WTC11 (cell line): ENCODE measurements at places on chromosomes 16 and 17.

GRCh38 chr16:56793492-56793891 is 63.6 kb downstream of the NUP93 start:
- no peak overlapping the region for H3K27ac ChIP-seq
- no peak overlapping the region for H3K4me3 ChIP-seq
- H3K27me3 ChIP-seq, result no peaks in the 10 kb centered on the region
- DNase-seq, result no peak

GRCh38 chr17:10631048-10631700 is 25.9 kb downstream of the MYH3 start:
- no peaks in the 10 kb centered on the region for H3K27me3 ChIP-seq
- peaks cover 2% of the 10 kb centered on the region; the same call in 1 of the 2 replicates for H3K36me3 ChIP-seq
- peak; percentile 69 for DNase-seq
- 0 out of 2 replicates have a peak, but pooled peaks cover 3% of the 10 kb centered on the region for H3K4me1 ChIP-seq
- H3K27ac ChIP-seq, result no peak overlapping the region

DNA sequence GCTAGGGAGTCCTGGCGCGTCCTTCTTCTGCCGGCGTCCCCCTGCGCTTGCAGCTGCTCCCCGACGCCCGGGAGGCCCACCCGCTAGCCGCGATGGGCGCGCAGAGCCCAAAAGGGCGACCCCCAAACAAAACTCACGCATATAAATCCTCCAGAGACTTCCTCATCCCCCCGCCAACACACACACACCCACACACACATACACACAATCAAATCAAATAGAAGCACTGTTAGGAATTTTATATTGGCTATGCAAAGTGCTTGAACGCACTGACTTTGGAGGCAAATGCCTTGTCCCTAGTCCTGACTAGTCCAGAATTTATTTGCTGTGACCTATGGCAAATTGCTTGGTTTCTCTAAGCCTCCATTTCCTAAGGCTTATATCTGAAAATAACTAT is 23.8 kb upstream of the CRYM start:
- H3K4me1 ChIP-seq, result peaks cover 31% of the 10 kb centered on the region
- H3K27ac ChIP-seq, result no peak overlapping the region
- peak overlapping the region; percentile 91 for H3K4me3 ChIP-seq
- H3K36me3 ChIP-seq, result no peaks in the 10 kb centered on the region

DNA sequence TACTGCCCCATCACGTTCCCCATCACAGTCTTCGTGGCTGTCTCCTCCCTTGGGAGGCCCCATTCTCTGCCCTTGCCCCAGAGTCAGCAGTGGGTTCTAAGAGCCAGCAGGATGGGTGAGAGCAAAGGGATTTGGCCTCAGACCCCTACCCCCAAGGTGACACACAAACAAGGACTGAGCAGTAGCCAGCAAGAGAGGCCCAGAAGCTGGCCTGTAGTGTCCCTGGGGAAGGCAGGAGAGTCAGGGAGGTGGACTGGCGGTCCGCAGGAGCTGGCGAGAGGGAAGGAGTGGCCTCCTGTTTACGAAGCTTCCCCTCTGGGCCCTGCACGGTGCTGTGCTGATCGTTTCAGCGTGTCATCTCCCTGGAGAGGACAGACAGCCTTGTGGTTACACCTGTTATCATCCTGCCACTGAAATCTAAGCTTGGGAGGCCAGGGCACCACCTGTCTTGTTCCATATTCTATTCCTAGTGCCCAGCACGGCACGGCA is 8.4 kb downstream of the WDR81 start:
- H3K36me3 ChIP-seq, result peaks cover 3% of the 10 kb centered on the region
- no peak for DNase-seq
- no peaks in the 10 kb centered on the region for H3K27me3 ChIP-seq
- H3K4me3 ChIP-seq, result no peak overlapping the region
- no peak overlapping the region; the same call in 1 of the 2 replicates for H3K27ac ChIP-seq

- H3K27me3 ChIP-seq, result no peaks in the 10 kb centered on the region
- H3K27ac ChIP-seq, result no peak overlapping the region
- no peak overlapping the region for H3K4me3 ChIP-seq
- H3K36me3 ChIP-seq, result peaks cover 92% of the 10 kb centered on the region
Measured at GRCh38 chr17:46035112-46035818, 36.2 kb downstream of the STH start.

- peaks cover 33% of the 10 kb centered on the region for H3K27me3 ChIP-seq
- H3K36me3 ChIP-seq, result peaks cover 35% of the 10 kb centered on the region
- peaks cover 31% of the 10 kb centered on the region for H3K4me1 ChIP-seq
- no peak overlapping the region for H3K4me3 ChIP-seq
- DNase-seq, result no peak
- H3K27ac ChIP-seq, result no peak overlapping the region
Measured at GRCh38 chr17:36951084-36951789, 2.5 kb downstream of the AATF start.

DNA sequence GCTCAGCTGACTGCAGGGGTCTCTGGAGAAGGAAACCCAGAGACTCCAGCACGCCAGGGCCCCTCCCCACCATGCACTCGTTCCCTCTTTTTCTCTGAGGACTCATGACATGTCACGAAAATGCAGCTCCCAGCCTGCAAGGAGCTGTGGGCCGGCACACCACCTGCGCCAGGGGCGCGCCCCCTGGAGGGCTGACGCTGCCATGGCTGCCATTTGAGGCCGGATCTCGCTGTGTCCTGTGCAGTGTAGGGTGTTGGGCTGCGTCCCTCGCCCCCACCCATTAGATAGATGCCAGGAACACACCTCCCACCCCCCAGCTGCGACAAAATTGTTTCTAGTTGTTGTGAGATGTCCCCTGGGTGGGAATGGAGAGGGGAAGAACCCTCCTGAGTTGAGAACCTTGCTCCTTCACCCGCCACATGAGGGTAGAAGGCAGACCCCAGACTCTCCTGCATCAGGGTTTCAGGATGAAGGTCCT is 8.2 kb downstream of the SYNGR2 start:
- peak; percentile 82 for DNase-seq
- H3K27me3 ChIP-seq, result no peaks in the 10 kb centered on the region
- H3K27ac ChIP-seq, result no peak overlapping the region
- peaks cover 62% of the 10 kb centered on the region for H3K36me3 ChIP-seq
- H3K4me1 ChIP-seq, result peaks cover 42% of the 10 kb centered on the region
